Ovary (tissue), 10 donors: ENCODE measurements at places on chromosomes 11 and 22. TPM values are rescaled to one million over a fixed set of nuclear protein-coding genes. Genes with fewer than 3 reads are reported as not detected.

Gene EMID1
- 9.8 TPM for total RNA-seq

DNA sequence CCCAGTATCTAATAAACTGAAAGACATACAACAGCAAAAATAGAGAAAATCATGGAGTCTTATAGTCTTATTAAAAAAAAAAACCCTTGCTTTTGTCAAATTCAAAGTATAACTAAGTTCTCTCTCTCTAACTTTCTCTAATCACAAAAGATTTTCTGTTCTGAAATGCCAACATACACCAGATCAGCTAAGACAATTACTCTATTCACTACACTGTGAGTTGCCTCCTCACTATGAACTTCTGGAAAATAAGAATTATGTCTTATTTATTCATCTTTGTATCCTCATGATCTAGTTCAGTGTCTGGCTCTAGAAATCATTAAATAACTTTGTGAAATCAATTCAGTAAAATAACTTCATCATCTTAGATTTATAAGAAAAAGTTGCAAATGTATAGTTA is 12.7 kb downstream of the FAM76B start:
- no peak overlapping the region for H3K27ac ChIP-seq
- no peak overlapping the region for H3K4me3 ChIP-seq
- no peak for DNase-seq
- H3K36me3 ChIP-seq = no peaks in the 10 kb centered on the region

DNA sequence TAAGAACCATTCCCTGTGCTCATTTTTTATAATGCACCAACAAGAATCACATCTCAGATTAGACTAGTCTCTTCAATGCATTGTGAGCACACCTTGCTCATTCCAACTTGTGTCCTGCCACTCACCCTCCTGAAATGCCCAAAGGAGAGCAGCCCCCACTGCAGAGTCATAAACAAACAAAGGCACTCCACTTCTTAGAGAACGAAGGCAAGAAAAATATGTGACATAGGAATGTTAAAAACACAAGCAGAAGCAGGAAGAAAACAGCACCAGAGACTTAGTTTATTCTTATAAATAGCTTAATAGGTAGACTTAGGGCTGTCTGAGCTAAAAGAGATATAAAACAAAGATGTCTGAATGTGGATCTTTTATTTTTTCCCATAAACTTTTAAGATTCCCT is 57.2 kb downstream of the GUCY1A2 start:
- no peak overlapping the region for H3K27ac ChIP-seq
- H3K4me3 ChIP-seq = no peak overlapping the region
- H3K4me1 ChIP-seq = peaks cover 4% of the 10 kb centered on the region
- H3K36me3 ChIP-seq = no peaks in the 10 kb centered on the region
- H3K27me3 ChIP-seq = no peaks in the 10 kb centered on the region

DNA sequence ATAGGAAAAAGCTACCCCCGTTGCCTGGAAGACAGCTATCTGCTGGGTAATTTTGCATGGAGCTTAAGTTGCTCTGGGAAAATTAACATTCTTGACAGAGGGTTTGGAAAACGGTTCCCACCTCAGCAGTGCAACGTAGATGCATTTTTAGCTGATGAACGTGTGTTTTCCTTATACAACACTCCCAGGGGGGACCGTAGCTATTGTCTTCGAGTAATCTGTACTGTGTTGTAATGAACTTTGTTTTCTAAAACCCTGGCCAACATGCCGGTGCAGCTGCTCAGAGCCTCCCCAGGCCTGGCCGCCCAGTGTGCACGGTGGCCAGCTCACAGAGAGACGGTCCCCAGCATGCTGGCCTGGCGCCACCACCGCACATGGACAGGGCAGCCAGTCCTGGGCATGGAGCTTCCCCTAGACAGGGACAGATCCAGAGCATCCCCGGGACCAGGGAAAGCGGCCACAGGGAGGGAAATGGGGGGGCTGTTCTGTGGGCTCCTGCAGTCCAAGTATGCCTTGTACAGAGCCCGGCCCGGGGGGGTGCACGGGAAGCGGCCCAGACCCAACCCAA is 2.2 kb downstream of the TNNT3 start:
- H3K27me3 ChIP-seq = no peaks in the 10 kb centered on the region
- no peaks in the 10 kb centered on the region for H3K36me3 ChIP-seq
- no peak for DNase-seq
- H3K27ac ChIP-seq = no peak overlapping the region
- H3K4me3 ChIP-seq = no peak overlapping the region

DNA sequence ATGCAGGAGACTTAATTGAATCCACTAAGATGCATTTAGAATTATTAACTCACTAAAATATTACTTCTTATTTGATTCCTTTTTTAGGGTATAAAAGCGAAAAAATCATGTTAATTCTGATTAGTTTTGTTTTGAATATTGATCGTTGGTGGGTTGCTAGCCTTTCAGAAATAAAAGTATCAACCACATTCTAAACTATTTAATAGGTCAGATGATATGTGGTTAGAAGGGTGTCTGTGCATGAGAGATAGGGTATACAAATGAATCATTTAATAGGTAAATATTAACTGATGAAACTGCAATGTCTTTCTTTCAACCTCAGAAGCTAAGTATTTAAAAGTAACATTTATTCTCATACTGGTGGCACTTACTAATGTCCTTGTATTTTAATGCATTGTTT is 515.1 kb downstream of the CNTN5 start:
- H3K4me1 ChIP-seq = no peaks in the 10 kb centered on the region
- H3K27me3 ChIP-seq = no peaks in the 10 kb centered on the region
- no peak overlapping the region for H3K27ac ChIP-seq
- no peak overlapping the region for H3K4me3 ChIP-seq
- DNase-seq = no peak

Gene OPCML
- 0.53 TPM for total RNA-seq
